ELF-1 (cell line): ENCODE measurements at places on chromosomes 3 and 15.

DNA sequence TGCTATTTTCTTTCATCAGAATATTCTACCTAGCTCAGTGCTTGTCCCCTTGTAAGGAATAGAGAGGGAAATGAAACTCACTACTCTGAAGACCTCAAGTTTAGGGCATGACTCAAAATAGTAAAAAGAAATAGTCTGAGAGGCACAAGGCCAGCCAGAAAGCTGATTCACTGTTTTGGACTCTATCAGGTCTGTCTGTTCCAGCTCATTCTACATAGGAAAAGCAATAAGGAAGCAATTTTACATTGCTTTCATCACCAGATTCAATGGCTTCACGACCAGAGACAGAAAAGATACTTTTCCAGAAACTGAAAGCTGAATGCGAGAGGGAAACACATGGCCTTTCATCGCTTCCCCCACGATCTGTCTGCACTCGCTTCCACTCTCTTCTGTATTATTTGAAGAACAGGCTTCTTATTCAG, 276.0 kb downstream of the GBE1 start:
- DNase-seq, result no peak

- DNase-seq, result no peak
Measured at GRCh38 chr3:43288366-43288765, 2.0 kb downstream of the SNRK start.

GRCh38 chr3:46642971-46643370, 30.6 kb downstream of the FAM240A start:
- no peak for DNase-seq

- DNase-seq, result no peak
Measured at GRCh38 chr3:143707848-143708247, 140.4 kb downstream of the SLC9A9 start.

DNA sequence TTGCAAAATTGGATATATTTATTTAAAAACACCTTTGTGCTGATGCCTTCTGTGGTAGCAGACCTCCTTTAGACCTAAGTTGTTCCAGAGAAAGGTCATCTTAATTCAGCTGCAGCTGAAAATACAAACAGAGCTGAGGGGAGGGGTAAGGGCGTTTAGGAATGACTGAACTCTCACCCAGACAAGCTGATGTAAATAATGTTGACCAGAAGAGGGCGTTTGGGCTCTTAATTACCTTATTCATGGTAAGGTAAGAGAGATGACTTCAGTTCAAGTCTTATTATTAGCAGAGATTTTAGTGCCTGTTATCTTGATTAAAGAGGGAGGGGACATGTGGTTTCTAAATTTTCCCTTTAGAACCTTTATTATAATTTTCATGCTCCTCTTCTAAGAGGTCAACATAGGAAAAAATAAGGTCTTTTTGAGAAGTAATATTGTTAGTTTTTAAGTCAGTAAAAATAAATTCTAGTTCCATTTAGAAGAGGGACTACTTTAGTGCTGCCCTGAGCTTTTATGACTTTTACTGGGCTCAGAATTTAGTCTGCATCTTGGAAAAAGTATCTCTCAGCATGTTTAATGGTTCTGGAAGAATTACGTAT, 46.3 kb downstream of the GPR171 start:
- peak; percentile 58 for DNase-seq

GRCh38 chr3:166282931-166283330, 445.7 kb upstream of the BCHE start:
- DNase-seq, result no peak

GRCh38 chr3:15667484-15667883, 65.9 kb downstream of the BTD start:
- no peak for DNase-seq

DNA sequence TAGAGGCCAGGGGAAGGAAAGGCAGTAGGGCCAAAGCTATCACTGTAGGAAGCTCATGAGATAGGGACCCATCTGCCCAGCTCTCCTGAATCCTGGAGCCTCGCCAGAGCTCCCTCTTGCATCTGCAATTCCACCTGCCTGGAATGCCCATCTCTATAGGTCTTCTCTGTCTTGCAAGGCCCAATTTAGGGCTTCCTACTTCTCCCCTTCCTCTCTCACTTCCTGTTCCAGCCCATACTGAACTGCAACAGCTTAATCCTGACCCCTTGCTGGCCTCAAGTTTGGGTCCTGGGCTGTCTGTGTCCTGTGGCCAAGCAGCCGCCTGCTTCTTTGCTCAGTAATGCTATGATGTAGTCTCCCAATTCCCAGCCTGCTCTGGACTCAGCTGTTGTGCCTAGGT, 3.6 kb upstream of the PTPN23 start:
- DNase-seq, result no peak
